Hematopoietic multipotent progenitor cell treated with erythropoietin and hydrocortisone succinate and interleukin-3 and kit ligand, for 8 days (in vitro differentiated cells): ENCODE measurements at places on chromosomes 1 and 21.

DNA sequence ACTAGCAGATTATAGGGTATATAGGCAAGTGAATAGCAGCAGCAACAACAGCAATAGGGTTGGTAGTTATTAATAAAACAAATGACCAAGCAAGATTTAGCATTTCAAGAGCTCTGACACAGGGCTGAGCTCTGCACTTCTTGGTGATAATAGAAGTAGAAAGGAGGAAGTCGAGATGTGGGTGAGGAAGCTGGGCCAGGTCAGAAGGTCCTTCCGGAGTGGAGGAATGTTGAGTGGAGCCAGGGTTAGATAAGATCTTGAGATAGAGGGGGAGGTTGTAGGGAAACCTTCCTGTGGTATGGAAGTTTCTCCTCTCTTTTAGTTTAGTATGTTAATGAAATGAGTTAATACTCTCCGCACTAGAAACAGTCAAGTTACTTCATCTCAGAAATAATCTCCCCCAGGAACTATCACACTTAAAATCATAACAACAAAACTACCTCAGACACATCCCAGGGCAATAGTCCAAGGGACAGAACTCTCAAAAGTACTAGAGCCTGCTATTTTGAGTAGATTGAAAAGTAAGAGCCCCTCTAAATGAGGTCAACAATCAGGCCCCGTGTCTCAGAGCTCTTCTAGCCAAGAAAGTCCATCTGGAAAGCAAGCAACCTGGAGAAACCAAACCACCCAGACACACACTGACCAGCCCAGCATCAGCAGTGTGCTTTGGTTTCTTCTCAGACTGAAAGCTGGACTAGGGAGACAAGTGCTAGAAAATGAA, 45.4 kb upstream of the ATP1B1 start:
- DNase-seq = no peak

GRCh38 chr1:207719234-207719633, 32.6 kb upstream of the CD46 start:
- DNase-seq = no peak

GRCh38 chr1:6348511-6349191, 44.9 kb downstream of the ACOT7 start:
- DNase-seq = no peak

DNA sequence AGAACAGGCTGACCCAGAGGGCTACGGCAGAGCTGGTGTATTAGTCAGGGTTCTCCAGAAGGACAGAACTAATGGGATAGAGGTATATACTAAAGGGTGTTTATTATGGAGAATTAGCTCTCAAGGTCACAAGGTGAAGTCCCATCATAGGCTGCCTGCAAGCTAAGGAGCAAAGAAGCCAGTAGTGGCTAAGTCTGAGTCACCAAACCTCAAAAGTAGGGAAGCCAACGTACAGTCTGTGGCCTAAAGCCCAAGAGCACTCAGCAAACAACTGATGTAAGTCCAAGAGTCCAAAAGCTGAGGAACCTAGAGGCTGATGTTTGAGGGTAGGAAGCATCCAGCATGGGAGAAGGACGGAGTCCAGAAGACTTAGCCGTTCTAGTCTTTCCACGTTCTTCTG, 179.2 kb downstream of the BACH1 start:
- DNase-seq = no peak

DNA sequence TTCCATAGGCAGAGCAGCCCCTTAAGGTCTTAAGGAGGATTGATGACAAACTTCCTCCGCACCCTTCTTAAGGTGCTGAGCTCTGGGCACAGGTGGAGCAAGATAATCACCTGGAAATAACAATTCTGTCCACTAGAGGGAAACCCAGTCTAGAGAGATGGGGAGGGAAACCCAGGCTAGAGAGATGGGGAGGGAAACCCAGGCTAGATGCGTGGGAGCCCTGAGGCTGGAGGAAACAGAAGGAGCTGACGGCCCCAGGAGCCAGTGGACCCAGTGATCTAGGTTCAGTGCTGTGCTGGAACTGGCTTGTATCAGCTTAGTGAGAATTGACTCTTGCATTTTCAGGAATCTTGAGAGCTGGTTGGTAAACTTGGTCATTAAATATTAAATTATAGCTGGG, 17.8 kb upstream of the MYCL start:
- DNase-seq = peak; percentile 73

DNA sequence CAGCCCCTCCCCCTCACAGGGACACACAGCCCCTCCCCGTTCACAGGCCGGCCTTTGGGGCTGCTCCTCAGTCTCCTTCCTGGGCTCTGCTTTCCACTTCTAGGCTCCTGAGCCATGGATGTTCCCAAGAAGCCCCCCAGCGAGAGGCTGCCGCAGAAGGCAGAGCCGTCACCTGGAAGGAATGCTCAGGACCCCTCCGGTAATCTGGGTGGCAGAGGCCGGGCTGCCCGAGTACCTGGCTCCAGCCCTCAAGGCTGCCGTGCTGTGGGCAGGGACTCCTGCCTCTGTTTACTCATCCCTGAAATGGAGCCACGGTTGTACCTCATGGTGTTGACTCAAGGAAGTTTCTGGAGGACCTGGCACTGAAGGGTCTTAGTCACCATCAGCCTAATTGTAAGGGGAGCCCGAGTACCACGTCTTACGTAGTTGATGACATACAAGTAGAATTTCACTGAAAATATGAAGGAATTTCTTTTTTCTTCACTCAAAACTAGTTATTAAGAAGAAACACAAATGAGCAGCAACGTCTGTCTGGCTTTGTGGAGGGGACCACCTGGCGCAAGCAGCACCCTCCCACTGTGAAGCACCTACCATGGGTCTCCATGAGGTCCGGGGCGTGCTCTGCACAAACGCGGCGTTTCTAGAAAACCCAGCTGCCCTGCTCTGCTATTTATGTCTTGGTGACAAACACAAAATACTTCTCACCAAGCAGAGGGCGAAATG, 33.7 kb downstream of the PRDM15 start:
- DNase-seq = no peak

DNA sequence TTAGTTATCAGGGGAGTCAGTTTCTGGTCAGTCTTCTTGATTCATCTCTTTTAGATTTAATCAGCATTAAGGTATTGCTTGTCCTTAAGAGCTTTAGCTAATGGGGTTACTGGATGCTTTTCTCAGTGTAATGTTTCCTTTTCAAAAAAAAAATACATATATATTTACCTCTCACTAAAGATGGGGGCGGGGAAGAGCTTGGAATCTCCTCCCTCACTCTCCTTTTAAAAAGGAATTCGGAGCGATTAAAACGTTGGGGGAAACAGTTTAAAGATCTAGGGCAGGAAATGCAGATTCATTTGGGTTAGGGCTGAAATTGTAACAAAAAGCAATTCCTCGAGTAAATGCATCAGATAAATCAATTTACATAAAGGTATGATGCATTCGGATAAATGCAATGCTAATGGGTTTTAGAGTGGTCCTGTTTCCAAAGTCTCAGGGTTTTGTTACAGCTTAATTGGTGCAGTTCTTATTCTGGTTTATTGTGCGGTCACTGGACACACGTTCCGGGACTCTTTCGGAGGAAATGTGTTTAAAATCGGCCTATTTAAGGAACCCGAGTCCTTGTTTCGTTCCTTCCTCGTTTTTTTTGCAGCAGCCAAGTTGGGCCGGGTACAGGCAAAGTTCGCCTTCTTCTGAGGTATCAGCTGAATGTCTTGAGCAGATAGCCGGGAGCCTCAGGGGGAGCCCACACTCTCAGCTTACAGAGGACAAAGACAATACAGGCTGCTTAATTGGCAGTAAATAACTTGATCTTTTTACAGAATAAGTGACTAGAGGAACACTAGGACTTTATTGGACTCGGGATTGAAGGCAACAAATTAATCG, 1.6 kb downstream of the LMO4 start:
- DNase-seq = peak; percentile 52

- no peak for DNase-seq
These were observed 6.6 kb downstream of the RSBN1 start for GRCh38 chr1:113805639-113806038.

GRCh38 chr1:152599934-152600333, at the start of gene LCE3C:
LCE3C (plus strand) TSS chr1:152600234; CDS start chr1:152600732, 498 bp downstream.
- DNase-seq = no peak

DNA sequence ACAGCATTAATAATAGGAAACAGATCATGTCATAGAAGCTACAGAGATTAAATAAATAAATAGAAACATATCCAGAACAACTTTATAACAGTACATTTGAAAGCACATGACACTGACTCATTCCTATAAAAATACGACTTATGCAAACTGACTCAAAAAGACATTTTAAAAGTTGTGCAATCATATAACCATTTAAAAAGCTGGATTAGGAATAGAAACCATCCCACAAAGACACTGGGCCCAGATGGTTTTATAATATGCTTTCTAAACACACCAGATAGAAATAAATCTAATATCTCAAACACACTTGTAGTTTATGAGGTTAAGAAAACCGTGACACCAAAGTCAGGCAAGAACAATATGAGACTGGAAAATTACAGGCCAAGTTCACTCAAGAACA, 47.6 kb downstream of the MATN1 start:
- no peak for DNase-seq

DNA sequence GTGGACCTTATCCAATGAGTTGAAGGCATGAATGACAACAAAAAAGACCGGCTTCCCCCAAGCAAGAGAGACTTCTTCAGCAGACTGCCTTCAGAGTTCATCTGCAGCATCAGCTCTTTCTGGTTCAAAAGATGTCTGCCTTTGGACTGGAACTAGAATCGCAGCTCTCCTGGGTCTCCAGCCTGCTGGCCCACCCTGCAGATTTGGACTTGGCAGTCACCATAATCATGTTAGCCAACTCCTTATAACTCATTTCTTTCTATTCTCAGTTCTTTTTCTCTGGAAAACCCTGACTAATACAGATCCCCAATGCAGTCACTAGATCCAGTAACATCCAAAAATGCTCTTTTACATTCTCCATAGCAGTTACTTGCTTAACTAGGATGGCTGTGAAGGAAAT, 89.2 kb upstream of the MARK1 start:
- DNase-seq = no peak

DNA sequence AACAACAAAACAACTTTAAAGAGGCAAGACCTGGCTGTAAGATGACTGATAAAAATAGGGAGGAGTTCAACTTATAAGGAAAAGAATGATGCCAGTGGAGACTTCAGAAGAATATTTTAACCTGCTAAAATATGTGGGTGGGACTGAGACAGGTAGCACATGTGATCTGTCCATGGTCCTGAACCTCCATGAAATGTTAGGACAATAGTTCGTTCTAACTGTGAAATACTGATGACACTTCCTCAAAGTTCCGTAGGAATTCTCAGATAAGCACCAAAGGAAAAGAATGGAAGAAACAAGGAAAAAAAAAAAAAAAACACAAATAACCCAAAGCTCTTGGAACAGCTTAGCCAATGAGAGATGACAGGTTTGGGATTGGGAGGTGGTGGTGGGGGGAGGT, 44.7 kb downstream of the CDC42BPA start:
- peak; percentile 45 for DNase-seq
